Activated T-helper 9 cell treated with anti-CD3 and anti-CD28 coated beads, Interleukin-2, amount 50 U/mL, for 16 hours (primary cell): ENCODE measurements at places on chromosomes 5 and 9.

GRCh38 chr5:87004101-87004500, 263.6 kb upstream of the RASA1 start:
- DNase-seq: no peak

DNA sequence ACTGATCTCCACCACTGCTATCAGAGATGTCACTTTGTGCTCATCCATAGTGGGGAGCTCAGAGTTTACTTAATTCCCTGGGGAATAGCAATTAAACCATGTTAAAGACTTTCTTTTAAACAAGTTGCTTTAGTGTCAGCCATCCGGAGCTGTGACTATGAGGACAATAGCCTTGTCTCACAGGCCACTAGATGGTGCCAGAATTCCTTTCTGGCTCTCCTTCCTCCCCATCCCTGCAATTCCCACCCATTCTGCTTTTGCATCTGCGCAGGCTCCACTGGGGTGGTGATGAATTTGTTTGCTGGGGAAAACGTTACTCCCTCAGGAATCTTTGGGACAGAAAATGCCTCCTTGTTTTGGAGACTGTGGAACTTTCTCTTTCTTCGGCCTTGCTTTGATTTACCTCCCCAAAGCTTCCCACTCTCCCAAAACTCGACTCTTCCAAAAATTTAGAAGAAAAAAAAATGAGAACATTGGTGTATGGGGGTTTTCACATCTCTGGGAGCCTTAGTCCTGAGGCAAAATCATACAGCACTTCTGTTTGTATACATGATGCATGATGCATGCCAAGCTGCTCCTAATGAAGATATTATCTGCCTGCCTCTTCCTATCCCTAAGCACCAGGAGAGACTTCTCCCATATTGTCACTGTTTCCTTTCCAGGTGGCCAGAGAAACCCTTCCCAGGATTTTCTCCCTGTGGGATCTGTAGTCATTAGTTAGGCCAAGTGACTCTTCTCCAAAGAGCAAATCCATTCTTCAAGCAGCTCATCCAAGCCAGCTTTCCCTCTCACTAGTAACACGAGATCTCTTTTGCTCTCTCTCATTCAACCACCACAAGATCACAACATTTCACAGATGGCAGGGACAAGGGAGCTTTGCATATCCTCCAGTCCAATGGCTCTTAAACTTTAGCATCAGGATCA, 466.1 kb downstream of the TLR4 start:
- DNase-seq: no peak

- DNase-seq: no peak
These were observed 326.5 kb upstream of the PRR16 start for GRCh38 chr5:120137582-120137981.

DNA sequence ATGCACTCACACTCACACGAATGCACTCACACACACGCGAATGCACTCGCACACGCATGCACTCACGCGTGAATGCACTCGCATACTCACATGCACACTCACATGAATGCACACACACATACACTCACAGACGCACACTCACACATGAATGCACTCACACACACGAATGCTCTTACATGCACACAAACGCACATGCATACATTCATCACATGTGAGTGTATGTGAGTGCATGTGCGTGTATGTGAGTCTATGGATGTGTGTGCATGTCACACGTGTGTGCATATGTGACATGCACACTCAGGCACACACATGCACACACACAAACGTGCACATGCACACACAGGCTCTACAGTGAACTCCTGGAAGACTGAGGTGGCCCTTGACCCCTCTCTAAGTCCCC, 121.7 kb downstream of the ADAMTS2 start:
- DNase-seq: no peak

DNA sequence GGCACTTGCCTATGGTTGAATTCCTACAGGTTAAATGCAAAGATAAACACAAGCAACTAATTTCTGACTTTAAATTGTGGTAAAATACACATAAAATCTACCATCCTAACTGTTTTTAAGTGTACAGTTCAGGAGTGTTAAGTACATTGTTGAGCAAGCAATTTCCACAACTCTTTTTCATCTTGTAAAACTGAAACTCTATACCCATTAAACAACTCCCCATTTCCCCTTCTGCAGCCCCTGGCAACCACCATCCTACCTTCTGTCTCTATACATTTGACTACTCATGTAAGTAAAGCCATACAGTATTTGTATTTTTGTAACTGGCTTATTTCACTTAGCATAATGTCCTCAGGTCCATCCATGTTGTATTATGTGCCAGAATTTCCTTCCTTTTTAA, 38.5 kb upstream of the STX17 start:
- DNase-seq: no peak

- no peak for DNase-seq
These were observed 6.5 kb upstream of the FBXO10 start for GRCh38 chr9:37582548-37583157.

- DNase-seq: no peak
These were observed 1356.4 kb downstream of the EFNA5 start for GRCh38 chr5:106314221-106314824.

- no peak for DNase-seq
These were observed 21.4 kb downstream of the CMBL start for GRCh38 chr5:10286162-10286861.

- DNase-seq: no peak
These were observed 14.4 kb downstream of the NINJ1 start for GRCh38 chr9:93119703-93119952.

GRCh38 chr5:63155310-63155631, 576.7 kb downstream of the LRRC70 start:
- DNase-seq: no peak

DNA sequence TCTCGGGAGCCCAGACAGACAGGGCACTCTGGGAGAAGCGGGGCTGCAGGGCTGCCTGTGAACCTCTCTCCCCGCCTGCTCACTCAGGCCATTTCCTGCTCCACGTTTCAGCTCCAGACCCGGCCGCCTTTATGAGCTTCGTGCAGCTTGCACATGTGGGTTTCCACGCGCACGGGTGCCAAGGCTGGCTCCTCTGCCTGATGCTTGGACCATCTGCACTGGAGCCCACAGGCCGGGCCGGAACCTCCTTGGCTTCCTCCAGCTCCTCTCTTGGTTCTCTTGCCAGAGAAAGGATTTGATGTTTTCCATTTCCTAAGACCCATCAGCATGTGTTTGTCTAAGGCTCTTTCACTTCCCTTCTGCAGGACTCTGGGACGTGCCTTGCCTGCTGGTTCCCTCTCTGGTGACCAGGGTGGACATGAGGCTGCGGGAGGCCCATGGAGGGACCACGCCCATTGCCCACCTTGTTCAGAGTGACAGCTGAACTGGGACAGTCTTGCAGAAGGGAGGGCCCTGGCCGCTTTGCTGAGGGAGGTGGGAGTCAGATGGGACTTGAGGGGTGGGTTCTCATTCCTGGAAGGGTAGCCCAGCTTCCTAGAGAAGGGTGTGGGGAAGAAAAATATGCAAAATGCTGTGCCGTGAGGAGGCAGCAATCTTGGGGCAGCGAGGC, 23.3 kb upstream of the COL5A1 start:
- DNase-seq: no peak

DNA sequence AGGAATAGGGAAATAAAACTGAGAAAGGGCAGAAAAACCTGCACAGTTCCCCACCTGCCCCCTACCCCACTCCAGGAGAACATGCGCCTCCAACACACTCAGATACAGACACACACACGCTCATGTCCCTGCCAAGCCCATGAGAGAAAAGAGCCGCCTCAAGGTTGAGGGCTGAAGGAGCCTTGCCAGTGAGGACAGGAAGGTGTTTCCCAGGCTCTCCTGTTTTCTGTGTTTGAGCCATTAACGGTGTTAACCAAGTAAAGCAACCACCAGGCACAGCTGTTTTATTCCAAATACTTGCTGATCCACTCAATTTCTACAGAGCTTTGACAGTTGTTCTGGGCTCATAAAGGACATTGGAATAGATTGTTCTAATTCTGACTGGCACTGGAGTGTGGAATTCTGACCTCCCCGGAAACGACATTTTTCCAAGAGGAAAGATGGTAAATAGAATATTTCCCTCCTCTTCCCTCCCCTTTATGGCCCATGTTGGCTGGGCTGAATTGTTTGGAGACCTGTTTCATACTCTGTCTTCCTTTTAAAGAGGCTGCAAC, 238.0 kb downstream of the DMAC1 start:
- no peak for DNase-seq
